ENCODE measurements at places on chromosomes 5 and 9.

- peak; percentile 79 for DNase-seq
Observed at GRCh38 chr5:116068028-116068632, 16.7 kb upstream of the COMMD10 start.

DNA sequence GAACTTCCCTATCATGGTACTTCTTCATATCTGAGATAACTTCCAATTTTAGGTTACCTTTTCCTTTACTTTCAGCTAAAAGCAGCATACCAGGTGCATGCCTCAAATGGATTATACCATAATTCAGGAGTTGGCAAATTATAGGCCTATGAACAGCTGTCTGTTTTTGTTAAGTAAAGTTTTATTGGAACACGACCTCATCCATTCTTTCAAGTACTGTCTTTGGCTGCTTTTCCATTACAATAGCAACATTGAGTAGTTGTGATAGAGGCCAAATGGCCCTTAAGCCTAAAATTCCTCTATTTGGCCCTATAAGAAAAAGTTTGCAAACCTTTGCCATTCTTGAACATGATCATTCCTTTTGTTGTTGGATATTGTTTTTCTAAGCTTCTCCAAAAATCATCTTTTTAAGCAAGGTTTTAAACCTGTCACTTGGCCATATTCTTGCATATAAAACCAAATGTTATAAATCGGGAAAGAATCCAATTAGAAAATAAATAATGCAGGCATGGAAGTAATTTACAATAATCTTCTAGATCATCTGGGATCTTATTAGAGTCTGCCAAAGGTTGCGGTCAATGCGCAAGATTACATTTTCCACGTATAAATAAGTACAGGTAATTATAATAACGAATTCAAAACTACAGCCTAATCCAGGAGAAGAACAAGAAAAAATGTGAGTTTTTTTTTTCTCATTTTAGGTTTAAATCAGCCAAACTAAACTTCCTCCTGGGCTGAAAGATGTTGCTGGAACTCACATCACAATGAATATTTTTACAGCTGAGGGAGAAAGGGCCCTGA, 226.5 kb upstream of the ANKRD55 start:
- no peak for DNase-seq

DNA sequence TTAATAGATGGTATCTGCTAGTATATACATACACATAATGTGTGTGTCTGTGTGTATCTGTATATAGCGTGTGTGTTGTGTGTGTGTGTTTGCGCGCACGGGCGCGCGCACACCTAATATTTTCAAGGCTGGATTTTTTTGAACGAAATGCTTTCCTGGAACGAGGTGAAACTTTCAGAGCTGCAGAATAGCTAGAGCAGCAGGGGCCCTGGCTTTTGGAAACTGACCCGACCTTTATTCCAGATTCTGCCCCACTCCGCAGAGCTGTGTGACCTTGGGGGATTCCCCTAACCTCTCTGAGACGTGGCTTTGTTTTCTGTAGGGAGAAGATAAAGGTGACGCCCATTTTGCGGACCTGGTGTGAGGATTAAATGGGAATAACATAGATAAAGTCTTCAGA, 757 bp downstream of the FXN start:
- no peak for DNase-seq

DNA sequence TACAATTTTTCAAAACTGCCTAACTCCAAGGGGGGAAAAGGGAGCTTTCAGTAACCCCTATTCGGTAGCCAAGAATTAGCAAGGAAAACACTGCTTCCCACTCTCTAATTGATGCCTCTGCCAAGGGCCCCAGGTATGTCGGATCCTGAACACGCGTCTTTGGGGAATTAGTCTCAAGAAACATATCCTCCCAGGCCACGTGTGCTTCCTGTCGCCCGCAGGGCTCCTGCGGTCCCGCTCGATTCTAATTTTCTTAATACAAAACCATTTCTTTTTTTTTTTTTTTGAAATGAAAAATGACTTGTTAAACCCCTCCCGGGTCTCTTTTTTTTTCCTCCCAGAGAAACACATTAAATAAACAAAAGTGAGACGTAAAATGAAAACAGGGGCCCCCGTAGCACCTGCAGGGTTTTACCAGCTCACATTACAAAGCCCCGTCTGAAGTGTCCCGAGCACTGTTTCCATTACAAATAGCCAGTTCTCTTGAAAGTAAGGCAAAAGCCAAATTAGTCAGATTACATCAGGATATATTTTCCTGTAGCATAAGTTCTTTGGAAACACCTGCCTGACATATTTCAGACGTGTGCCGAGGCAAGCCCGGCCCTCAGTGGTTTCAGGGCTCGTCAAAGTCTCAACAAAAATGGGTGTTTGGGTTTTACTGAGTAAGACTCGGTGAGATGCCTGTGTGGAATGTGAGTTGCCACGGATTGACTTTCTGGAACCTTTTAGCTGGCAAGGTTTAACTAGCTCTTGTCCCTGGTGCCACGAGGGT, 21.5 kb downstream of the SMIM23 start:
- DNase-seq, result no peak

GRCh38 chr9:134163371-134164196, 780 bp downstream of the RNU6ATAC start:
- DNase-seq, result peak; percentile 70

DNA sequence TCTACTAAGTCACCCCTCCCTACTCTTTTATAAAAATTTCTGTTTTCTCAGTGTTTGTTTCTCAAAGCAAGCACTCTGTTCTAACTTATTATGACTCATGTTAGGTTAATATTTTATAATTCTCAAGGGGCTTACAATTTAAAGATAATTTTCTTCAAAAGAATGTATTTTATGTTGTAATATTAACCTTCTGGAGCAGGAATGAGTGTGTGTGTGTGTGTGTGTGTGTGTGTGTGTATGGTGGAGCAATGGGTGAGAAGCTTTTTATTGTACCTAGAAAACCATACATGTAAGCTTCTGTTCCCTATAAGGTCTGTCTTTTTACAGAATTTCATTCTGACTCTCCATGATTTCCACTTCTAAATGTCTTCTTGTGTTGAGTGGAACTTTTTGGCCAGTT, 63.0 kb downstream of the PBX3 start:
- DNase-seq, result no peak

GRCh38 chr9:22158927-22159346, 149.8 kb upstream of the CDKN2B start:
- DNase-seq, result peak; percentile 70

GRCh38 chr5:33939556-33940262, 3.5 kb downstream of the RXFP3 start:
- DNase-seq, result no peak

DNA sequence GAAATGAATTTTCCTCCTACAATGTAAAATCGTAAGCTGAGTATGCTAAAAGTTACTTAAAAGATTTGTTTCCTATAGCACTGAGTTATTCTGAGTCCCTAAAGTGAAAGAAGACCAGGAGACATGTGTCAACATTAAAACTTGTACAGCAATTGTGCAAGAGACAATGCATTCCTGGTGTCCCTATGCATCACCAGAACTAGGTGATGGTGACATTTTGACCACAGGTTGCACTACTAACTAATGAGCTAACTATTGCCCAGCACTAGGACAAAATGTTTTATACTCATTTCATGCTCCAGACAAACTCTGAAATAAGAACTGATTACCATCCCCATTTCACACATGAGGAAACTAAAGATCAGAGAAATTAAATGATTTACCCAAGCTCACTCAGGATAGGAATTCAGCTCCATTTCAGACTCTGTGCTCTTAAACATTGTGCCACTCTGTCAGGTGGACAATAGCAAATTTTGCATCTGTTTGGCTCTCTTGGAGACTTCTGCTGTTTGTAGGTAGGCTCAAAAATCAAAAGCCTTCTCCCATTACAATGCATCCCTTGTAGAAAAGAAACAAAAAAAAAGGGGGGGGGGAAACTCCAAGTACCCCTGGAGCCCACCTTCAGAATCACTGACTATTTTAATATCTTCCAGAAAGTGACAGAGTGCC, 269.2 kb downstream of the ACTL7B start:
- no peak for DNase-seq

- DNase-seq, result no peak
Observed at GRCh38 chr5:180990882-180991242, 2.2 kb downstream of the BTNL3 start.

- peak; percentile 61 for DNase-seq
Observed at GRCh38 chr9:132238992-132239391, 77.1 kb downstream of the NTNG2 start.

- no peak for DNase-seq
Observed at GRCh38 chr5:16663840-16664239, 47.0 kb upstream of the RETREG1 start.

GRCh38 chr5:151212406-151212798, 11.5 kb downstream of the CCDC69 start:
- DNase-seq, result no peak

- DNase-seq, result no peak
Observed at GRCh38 chr9:22528485-22528884, 81.9 kb downstream of the DMRTA1 start.

GRCh38 chr9:106287731-106288130, 575.2 kb upstream of the ZNF462 start:
- DNase-seq, result no peak

DNA sequence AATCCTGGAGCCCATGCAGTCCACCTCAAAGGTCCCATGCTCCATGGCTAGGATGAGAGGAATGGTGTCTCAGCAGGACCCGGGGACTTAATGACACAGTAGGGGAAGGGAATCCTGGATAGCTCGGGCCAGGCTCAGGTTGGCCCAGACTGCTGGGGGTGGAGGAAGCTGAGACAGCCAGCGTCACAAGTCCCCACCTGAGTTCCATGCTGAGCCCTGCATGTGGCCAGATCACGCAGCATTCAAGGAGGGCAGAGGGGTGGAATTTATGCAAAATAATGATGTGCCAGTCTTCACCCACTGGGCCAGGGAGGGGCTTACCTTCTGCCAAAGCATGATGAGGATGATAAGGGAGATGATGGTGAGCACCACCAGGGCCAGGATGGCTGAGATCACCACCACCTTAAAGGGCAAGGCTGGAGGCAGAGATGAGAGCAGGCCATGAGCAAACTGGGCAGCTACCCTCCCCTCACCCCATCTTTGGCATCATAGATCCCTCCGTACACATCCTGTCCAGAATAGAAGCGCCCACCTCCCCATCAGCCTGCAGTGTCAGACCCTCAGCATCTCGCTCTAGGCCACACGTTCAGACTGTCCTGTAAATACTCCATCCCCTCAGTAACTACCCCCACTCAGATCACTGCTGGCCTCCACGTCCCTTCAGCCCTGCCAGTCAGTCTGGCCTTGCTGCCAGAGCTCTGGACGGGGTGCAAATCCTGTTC, 29.3 kb downstream of the PDGFRB start:
- DNase-seq, result no peak

DNA sequence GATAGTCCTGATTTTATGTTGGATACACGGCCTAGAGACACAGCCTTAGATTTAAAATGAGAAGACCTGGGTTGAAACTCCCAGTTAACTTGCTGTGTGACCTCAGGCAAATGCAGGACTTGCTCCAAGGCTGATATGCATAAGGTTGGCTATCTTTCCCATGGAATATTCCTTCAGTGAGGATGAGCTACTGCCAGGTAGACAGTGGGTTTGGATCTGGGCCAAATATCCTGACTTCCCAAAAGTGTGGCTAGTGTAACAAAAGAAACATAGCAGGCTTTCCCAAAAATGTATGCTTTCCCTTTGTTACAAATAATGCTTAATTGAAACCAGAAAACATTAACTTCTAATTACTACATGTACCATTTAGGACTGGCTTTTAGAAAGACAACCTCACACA, 697 bp upstream of the XPA start:
- no peak for DNase-seq

DNA sequence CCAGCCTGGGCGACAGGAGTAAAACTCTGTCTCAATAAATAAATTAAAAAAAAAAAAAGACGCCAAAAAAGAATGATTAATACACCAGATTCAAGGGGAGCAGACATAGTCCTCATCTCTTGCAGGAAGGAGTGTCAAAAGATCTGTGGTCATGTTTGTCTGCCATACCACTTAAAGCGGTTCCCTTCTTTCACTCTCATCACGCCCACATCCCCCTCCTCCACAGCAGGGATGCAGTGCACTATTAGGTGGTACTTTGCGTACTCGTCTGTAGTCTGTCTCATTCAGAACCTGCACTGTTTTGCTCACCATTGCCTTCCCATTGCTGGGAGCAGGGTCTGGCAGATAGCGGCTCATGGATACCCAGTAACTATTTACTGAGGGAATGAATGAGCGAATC, 11.2 kb downstream of the CDHR2 start:
- DNase-seq, result no peak

- no peak for DNase-seq
Observed at GRCh38 chr9:99606296-99606695, 215.4 kb upstream of the NR4A3 start.

- peak; percentile 29 for DNase-seq
Observed at GRCh38 chr5:121968910-121969607, 7.3 kb downstream of the SRFBP1 start.

- DNase-seq, result no peak
Observed at GRCh38 chr5:91028499-91028956, 354.6 kb downstream of the ARRDC3 start.

DNA sequence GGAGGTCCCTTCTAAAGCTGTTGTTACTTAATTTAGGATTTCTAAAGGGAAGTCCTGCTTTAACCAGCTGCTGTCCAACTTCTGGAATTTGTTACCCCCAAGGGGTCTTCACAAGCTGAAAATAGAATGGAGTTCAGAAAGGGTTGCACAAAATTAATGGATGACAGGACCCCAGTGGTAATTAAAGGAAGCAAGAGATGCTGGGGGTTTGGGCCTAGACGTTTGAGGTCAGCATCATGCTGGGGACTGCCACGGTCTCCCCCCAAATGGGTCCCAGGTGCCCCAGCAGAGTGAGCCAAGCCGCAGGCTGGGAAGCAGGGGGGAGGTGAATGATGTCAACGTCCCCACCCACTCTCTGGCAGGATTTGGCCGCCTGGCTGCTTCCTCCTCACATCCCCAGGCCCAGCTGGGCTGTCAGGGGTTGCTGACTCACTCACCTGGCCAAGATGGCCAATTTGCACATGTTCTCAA, 97.5 kb upstream of the ARAP3 start:
- DNase-seq, result no peak

- DNase-seq, result peak; percentile 42
Observed at GRCh38 chr9:6147846-6148245, 67.8 kb upstream of the IL33 start.

GRCh38 chr5:133895979-133896845, 72.2 kb downstream of the C5orf15 start:
- no peak for DNase-seq

- DNase-seq, result no peak
Observed at GRCh38 chr5:173505634-173506033, 110.8 kb downstream of the BOD1 start.

DNA sequence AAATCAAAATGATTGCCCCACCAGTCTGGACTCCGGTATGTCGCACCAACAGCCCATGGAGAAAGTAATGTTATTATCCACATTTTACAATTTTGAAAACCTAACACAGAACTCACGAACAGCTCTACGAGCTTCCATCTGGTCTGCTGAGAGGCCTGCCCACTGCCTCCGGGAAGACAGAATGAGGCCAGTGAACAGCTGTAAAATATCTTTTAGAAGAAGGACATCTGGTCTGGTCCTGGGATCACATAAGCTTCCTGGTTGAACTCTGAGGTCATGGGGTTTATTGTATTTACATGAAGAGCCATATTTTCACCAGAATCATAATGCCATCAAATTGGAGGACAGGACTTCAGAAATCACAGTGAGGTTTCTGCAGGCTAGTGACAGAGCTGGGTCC, 89.0 kb downstream of the FRMD3 start:
- no peak for DNase-seq

Data from lung microvascular endothelial cell (primary cell).